ENCODE measurements at places on chromosomes 5 and 9.

- DNase-seq: peak; percentile 40
Observed at GRCh38 chr5:32710550-32711361, at the start of gene NPR3. Gene NPR3 (plus strand): TSS chr5:32711321. CDS start chr5:32711777, 456 bp downstream.

DNA sequence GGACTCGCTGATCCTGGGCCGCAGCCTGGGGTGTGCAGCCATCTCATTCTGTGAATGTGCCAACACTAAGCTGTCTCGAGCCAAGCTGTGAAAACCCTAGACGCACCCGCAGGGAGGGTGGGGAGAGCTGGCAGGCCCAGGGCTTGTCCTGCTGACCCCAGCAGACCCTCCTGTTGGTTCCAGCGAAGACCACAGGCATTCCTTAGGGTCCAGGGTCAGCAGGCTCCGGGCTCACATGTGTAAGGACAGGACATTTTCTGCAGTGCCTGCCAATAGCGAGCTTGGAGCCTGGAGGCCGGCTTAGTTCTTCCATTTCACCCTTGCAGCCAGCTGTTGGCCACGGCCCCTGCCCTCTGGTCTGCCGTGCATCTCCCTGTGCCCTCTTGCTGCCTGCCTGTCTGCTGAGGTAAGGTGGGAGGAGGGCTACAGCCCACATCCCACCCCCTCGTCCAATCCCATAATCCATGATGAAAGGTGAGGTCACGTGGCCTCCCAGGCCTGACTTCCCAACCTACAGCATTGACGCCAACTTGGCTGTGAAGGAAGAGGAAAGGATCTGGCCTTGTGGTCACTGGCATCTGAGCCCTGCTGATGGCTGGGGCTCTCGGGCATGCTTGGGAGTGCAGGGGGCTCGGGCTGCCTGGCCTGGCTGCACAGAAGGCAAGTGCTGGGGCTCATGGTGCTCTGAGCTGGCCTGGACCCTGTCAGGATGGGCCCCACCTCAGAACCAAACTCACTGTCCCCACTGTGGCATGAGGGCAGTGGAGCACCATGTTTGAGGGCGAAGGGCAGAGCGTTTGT, 19.9 kb downstream of the PTGES2 start:
- DNase-seq: no peak

GRCh38 chr9:29213417-29214153, 1640.3 kb upstream of the C9orf72 start:
- no peak for DNase-seq

- DNase-seq: no peak
Observed at GRCh38 chr5:151094030-151094851, 13.4 kb upstream of the TNIP1 start.

- peak; percentile 51 for DNase-seq
Observed at GRCh38 chr5:151569132-151570046, 21.7 kb downstream of the FAT2 start.

DNA sequence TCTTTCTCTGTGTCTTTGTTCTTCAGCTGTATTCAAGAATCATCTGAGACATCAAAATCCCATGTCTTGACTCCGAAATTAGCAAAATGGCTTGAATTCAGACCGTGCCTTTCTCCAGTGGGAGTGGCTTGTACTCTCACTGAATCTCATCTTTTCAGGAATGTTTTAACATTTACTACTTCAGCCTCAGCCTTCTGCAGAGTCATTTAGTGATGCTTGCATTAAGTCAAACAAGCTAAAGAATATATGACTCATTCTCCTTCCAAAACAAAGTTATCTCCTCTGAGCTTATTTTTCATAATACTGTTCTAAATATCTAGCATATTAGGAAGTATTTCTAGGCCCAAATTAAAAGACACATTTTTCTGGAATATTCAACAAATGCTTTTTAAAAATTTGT, 205.3 kb downstream of the CDH10 start:
- no peak for DNase-seq

GRCh38 chr9:78214492-78214891, 21.4 kb upstream of the CEP78 start:
- no peak for DNase-seq

GRCh38 chr5:14231890-14232289, 88.7 kb downstream of the TRIO start:
- DNase-seq: no peak

- peak; percentile 60 for DNase-seq
Observed at GRCh38 chr5:60092671-60093422, 199.3 kb upstream of the PDE4D start.

- no peak for DNase-seq
Observed at GRCh38 chr5:18526792-18527405, 892.6 kb downstream of the TAF11L14 start.

- peak; percentile 95 for DNase-seq
Observed at GRCh38 chr9:107020040-107020530, 157.1 kb downstream of the ZNF462 start.

DNA sequence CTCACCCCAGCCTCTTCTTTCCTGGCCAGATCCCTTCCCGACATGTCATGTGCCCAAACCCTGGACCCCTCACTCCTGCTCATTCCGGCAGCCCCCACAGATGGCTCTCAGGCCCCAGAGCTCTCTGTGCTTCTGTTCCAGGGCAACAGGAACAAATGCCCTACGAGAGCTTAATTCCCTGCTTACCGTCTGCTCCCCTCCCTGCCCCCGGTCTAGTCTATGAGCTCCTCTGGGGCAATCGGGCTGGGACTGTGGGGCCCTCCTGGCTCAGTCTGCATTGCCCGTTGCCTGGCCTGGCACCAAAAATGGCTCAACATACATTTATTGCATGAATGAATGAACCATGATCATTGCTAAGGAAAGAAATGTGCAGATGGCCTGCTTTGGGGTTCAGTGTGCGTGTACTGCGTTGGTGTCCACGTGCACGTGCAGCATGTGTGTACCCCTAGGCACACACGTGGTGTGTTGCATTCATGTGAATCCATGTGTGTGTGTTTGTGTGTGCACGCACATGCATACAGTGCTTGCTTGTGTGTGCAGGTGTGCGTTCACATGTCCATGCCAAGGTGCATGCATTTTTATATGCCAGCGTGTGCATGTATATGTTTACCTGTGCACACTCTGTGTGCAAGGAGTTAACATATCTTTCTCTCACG, 201.2 kb upstream of the IER5L start:
- DNase-seq: no peak

DNA sequence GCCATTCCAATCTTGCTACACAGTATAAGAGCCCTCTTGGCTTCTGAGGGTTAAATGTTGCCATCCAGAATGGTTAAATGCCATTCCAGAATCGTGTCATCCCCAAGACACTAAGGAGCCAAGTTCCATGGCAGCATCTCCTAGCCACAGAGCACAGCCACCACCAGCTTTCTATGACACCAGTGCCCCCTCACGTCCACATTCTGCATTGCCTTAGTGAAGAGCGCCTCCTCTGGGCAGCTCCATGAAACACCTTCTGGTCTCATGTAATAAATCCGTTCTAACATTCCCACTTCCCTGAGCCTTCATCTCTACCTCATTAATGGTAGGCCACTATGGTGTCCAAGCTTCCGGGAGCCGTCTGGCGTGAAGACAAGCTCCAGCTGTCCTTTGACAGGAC, 12.4 kb downstream of the CBY3 start:
- peak; percentile 66 for DNase-seq

DNA sequence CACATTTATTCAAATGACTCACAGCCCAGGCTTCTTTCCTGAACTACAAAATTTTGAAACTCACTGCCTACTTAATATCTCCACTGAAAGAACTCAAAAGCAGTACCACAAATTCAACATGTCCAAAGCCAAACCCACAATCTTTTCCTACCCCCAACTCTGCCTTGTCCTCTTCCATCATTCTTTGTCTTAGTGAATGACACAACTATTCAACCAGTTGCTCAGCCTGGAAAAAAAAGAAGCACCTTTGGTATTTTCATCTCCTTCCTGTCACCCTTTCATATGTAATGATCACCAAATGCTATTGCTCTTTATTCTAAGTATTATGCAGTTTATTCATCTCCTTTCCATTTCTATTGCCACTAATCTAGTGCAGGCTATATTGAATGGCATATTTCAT, 216.3 kb downstream of the TMEM232 start:
- DNase-seq: no peak

DNA sequence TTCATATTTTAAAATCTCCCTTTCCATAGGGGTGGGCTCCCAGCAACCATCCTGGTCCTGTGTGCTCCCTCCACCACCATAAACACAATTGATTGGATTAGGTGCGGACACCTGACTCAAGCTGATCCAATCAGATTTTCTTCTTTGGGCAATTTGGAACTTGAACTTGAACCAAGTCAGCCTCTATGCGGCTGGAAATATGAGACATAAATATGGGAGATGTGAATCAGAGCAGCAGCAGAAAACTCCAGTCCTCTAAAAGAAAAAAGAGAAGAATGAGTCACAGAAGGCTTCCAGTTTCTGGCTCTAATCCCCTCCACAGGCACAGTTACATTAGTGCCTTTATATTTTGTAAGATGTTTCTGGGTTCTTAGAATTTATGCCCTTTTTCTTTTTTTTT, 306.6 kb downstream of the MLLT3 start:
- DNase-seq: peak; percentile 88

- peak; percentile 71 for DNase-seq
Observed at GRCh38 chr9:113590991-113591898, 127.7 kb downstream of the RGS3 start.

- DNase-seq: peak; percentile 48
Observed at GRCh38 chr5:143916451-143916850, 104.5 kb downstream of the HMHB1 start.

- DNase-seq: peak; percentile 10
Observed at GRCh38 chr5:138645778-138646575, 70.8 kb upstream of the HSPA9 start.

- DNase-seq: no peak
Observed at GRCh38 chr9:126533926-126534310, 79.8 kb upstream of the LMX1B start.

GRCh38 chr9:89630508-89630907, 25.7 kb downstream of the GADD45G start:
- DNase-seq: no peak

GRCh38 chr5:156477196-156477595, 150.2 kb downstream of the SGCD start:
- peak; percentile 36 for DNase-seq

- peak; percentile 24 for DNase-seq
Observed at GRCh38 chr5:157449011-157449723, 10.8 kb upstream of the NIPAL4 start.

- peak; percentile 46 for DNase-seq
Observed at GRCh38 chr5:143436871-143437270, 33.4 kb upstream of the NR3C1 start.

GRCh38 chr9:70010015-70010414, 33.6 kb upstream of the MAMDC2 start:
- no peak for DNase-seq

DNA sequence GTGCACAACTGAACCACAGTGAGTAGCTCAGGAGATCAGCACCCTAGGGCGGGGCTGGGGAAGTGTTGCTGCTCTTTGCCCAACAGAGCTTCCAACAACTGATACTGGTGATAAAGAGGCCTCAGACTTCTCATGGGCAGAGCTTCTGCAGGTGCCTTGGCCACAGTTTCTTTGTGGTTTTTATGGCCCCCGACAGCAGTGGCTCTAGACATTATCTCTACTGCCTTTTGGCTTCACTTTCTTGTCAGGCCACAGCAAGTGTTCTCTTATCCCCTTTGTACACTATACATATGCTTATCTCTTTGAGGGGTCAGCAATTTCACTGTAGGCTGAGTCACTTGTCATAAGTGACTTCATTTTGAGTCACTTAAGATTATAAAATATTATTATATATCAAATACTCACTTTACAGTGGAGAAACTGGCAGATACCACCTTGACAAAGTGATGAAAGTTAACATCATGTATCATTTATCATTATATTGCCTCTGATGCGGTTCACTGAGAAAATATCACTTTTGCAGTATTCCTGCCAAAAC, 90.9 kb upstream of the COX7C start:
- no peak for DNase-seq

DNA sequence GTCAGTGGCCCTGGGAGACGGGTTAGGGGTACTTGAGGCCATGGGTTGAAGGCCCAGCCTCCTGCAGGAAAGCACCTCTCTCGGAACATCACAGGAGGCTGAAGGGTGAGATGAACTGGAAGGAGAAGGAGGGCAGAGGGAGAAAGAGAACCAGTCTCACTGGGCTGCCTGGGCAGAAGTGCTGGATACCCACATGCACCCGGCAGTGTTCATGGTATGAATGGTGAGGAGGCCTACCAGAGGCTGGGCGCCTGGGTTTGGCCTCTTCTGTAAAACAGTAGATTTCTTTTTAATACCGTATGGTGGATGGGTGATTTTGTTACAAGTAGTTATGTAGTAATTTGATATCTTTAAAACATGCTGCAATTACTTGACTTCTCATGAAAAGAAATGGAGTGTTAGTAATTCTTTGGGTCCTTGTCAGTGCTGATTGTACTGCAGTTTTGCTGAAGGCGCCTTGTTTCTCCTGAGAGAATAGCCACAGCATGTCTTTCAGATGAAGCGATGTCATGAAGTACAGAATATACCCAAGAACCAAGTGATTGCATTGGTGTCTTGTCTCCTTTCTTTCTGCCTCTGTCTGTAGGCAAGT, 258.6 kb downstream of the FANCC start:
- DNase-seq: no peak

GRCh38 chr9:109817846-109818472, 38.0 kb downstream of the PALM2AKAP2 start:
- DNase-seq: peak; percentile 97

DNA sequence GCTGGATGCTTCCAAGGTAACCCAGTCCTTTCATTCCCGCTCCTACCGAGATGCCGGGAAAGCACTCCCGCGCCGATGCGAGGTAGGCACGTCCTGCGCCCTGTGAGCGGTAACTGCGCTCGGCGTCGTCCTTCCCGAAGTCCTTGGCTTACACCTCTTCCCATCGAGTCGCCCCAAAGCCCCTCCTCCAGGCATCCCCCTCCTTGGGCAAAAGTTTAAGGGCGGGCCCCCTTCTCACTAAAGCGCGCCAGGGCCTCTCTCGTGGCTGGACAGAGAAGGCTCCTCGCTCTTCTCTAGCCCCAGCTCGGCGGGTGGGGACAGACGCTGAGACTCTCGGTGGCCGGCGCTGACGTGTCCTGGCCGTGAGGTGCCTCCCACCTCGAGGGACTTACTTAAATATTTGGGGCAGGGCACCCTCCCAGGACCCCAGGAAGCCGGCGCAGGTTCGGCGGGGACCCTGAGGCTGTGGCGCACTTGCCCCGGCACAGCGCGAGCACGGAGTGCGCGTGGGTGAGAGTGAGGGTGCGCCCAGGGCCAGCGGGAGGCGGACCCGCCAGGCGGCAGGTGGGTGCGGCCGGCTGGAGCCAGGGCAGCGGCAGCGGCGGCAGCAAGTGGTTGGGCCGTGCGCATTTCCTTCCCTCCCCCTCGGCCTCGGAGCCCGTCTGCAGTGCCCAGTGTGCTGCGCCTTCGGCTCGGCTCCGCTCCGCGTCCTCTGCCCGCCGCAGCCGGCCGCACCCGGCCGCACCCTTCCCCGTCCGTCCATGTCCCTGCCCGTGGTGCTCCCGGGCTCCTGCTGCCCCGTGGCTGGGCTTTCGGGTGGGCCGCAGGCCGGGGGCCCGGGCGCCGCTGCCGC, at the start of gene ENTREP1:
Gene ENTREP1, plus strand, starts transcription at position 667 of the 853 bp plus-strand sequence. Its CDS starts 95 bp downstream, at position 762.
- peak; percentile 10 for DNase-seq
